ENCODE measurements at places on chromosomes 3 and 15.
A peak's percentile ranks its signal among the peaks of the same experiment; 100 is the strongest.

- peak; percentile 50 for DNase-seq
Observed at GRCh38 chr3:172709774-172710663, 848 bp downstream of the NCEH1 start.

DNA sequence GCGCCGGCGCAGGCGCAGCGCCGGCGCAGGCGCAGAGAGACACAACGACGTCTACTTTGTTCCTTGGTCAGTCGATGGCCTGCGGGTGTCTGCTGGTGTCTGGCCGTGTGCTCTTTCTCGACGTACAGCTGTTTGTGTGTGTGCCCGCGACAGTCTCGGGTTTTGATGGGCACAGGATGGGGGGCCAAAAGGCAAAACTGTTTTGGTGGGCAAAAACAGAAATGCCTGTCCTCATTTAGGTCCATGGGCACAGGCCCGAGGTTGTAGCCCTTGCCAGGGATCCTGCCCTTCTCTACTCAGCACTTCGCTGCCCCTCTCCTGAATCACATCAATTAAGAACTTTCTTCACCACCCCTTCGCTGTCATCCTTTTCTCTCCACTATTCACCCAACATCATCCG, 184.8 kb upstream of the CHL1 start:
- DNase-seq = peak; percentile 27

DNA sequence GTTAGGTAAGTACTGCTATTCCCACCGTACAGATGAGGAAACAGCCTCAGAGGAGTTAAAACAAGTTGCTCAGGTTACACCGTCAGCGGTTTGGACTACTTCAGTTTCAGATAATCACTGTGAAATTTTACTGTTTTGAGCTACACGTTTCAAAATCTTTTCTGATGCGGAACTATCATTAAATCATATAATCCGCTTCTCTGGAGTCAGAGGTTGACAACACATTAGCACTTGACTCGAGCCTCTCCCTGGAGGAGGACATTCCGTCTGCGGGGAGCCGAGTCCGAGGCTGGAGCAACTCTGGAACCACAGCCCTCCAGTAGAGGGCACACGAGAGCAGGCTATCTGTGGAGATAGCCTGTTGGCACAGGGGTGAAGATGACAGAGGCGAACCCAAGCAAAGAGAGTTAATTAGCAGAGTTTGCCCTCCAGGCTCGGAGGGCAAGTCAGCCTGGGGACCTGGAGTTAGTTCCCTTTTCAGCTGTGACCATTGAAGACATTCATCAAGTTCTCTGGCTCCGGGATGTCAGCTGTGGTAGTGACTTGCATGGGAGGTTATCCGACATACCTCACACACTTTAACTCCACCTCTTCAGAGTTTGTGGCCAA, 131.2 kb downstream of the IGF1R start:
- DNase-seq = peak; percentile 85

DNA sequence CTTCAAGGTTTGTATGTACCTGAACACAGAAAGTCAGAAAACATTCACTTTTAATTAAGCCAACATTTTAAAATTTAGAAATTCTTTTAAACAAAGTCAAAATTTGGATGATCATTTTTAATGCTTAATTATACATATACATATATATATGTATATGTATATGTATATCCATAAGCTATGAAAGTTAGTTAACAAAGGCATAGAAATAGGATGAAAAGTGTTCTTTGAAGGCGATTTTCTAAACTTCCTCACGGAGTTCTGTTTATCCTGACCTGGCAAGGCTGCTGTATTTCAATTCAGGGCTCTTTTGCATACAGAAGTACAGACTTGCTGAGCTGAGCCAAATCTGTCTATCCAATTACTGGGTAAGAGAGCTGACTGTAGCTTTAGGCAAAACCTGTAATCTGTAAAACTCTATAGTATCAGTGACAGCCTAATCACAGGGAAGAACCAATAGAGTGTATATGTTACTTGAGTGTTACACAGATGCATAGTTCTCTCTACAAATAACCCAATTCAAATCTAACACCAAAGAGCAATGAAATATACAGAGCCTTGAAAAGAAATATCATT, 32.1 kb upstream of the THRB start:
- DNase-seq = no peak

- DNase-seq = no peak
Observed at GRCh38 chr3:143337387-143337786, 217.8 kb downstream of the CHST2 start.

GRCh38 chr15:58369261-58369701, 62.5 kb upstream of the LIPC start:
- DNase-seq = peak; percentile 55

- DNase-seq = no peak
Observed at GRCh38 chr3:138408751-138409570, 25.5 kb upstream of the ESYT3 start.

- no peak for DNase-seq
Observed at GRCh38 chr15:101293122-101293521, 1.9 kb downstream of the SNRPA1 start.

DNA sequence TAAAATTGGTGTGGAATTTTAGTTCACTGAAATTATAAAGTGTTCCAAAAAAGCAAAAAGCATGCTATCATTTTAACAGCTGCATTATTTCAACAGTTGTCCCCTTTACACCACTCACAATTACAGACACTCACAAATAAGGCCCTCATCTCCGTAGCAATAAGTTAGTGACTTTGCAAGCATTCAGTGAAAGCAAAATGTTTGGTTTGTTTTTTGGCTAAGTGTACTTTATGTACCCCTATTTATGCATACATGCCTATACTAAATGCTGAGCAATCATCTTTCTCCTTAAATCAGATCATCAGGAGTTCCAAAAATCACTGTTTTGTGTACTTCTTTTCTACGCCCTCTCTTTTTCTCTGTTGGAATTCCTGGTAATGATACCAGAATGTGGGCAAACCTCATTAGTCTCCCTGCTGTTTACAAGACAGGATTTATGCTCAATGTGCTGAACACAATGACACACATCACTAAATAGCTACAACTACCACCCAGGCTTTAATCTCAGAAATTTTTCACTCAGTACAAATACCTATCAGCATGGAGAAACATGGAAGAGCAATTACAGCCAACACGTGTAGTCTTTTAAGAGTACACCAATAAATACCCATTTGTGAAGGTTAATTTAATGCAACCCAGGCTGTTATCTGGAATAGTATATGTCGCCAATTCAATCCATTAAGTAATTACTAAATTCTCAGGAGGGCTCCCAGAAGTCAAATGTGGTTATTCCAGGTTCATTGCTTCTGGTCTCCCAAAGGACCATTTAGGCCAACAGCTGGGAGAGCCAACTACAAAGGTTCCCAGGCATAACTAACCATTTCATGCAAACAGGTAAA, 12.0 kb downstream of the ALDH1A2 start:
- DNase-seq = no peak

DNA sequence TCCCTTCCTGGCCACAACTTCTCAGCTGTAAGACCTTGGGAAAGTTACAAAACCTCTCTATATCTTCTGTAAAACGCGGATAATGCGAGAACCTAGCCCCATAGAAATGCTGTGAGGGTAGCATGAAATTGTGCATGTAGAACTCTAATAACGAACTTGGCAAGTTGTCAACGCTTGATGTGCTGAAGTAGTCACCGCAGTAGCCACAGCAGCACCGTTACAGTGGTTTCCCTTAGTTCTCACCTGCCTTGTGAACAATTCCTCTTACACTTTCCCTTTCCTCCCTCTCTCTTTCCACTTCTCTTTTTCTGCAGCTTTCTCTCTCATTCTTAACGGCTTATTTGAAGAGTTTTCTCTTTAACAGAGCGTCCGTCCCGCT, 447 bp upstream of the SHQ1 start:
- DNase-seq = no peak

GRCh38 chr3:29751647-29752314, 470.9 kb downstream of the RBMS3 start:
- no peak for DNase-seq

DNA sequence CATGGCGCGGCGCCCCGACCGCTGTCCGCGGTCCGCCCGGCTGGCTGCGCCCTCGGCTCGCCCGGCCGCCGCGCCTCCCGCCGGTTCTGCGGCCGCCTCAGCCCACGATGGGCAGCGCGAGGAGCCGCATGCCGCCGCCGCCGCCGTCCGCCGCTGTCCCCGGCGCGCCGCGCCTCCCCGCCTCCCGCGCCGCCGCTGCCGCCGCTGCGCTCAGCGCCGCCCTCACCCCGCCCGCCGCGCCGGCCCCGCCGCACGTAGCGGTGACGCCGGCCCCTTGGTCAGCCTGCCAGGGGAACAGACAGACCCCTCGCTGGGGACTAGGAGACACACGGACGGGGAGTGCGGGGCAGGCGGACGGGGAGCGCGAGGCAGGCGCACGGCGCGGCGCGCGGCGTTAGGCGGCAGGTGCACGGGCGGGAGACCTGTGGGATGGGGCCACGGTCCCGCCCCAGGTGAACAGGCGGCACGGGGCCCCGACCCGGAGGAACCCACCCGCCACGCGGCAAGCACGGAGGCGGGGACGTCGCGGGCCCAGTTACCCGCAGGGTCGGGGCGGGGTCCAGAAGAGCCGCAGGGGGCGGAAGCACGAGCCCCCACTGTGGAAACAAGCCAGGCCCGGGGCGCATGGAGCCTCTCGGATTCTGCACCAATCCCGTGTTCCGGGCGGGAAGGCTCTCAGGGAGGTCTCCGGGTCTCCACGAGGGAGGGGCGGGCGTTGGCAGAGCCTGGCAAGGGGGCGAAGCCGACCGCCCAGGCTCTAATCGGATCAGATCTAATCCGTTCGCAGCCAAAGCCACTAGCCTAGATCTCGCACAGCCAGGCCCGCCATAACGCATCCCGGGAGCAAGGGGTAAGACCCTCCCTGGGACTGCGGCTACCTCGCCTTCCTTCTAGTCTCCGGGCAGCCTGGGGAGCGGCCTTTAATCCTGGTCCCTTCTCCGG, at the start of gene CSPG5:
CSPG5 (minus strand) TSS at position 175 of the 942 bp plus-strand sequence; CDS start at position 3, 172 bp downstream.
- peak; percentile 34 for DNase-seq

GRCh38 chr3:51274052-51274451, 111.0 kb upstream of the MANF start:
- DNase-seq = no peak

DNA sequence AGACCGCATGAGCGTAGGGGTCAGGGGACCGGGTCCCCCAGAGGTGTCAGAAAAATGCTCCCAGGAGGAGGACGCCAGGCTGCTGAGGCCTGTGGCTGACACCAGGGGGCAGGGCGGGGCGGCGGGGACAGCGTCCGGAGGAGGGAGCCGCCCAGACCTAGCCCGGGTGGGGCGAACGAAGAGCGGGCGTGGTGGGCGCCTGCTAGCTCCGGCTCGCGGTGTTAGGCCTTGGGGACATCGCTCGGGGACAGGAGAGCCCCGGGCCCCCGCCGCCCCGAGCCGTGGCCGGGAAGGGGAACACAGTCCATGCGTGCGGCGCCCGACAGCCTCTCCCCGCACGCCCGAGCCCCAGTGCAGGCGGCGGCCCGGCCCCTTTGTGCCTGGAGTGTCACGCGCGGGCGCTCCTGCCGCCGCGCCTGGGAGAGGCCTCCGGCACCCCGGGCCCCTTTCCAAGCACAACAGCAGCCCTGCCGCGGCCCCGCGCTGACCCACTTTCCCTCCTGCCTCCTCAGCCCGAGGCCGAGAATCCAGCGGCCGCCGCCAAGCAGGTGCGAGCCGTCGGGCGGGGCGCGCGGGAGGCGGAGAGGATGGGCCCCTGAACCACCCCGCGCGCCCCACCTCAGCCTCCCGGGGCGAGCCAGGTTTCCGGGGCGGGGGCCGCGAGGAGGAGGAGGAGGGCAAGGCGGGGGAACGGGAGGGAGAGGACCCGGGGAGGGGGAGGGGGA, 111.0 kb upstream of the KLF13 start:
- peak; percentile 84 for DNase-seq

DNA sequence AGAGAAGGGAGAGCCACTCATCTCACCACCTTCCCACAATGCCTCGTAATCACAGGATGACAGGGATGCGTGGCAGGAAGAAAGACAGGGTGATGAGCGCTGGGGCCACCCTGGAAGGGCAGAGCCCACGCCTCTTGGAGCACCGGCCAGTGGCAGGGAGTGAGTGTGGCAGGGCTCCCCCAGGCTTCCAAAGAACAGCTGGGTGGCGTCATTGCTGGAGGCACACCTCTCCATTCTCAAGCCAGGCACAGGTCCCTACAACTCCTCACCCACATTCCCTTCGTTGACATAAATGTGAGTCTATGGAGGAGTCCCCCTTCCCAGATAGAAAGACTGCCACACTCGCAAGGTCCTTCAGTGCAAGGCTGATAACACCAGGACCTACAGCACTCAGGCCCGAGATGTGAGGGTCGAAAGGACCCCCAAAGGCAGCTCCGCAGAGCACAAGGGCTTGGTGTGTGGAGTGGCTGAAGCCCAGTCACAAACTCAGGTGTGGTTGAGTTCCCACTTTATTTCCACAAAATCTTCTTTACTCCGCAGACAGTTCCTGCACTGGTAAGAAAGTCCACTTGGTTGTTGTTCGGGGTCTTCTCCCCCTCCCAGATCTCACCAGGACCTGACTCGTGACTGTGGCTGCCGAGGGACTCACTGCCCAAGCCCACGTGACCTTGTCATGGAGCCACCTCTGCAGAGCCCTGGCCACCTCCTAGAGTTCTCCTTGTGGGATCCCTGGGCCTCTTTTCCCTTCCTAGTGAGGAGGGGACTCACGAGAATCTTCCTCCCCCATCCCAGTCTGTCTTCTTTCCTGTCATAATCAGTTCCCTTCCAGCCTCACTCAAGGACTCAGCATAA, 22.4 kb upstream of the CORO2B start:
- no peak for DNase-seq

GRCh38 chr15:82951472-82952157, 905 bp downstream of the HOMER2 start:
- DNase-seq = no peak

GRCh38 chr3:176906046-176906905, 291.0 kb downstream of the TBL1XR1 start:
- DNase-seq = peak; percentile 60

- no peak for DNase-seq
Observed at GRCh38 chr3:116000311-116000710, 377.0 kb downstream of the GAP43 start.

DNA sequence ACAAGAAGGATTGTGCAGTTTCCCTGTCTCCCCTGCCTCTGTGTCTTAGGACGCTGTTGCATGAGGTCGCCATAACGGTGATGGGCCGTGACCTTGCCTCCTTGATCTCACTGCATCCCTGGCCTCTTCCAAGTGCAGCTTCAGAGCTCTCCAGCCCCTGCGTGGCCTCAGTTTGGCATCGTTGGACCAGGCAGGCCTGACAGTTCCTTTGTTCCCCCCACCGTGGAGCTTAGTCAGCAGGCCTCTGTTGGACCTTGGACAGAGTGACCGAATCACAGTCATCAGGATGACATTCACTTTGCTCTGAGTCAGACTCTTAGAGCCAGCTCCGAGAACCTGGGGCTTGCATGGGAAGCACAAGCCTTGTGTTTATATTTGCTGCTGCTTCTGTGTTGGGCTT, 139.4 kb downstream of the OPA1 start:
- no peak for DNase-seq

DNA sequence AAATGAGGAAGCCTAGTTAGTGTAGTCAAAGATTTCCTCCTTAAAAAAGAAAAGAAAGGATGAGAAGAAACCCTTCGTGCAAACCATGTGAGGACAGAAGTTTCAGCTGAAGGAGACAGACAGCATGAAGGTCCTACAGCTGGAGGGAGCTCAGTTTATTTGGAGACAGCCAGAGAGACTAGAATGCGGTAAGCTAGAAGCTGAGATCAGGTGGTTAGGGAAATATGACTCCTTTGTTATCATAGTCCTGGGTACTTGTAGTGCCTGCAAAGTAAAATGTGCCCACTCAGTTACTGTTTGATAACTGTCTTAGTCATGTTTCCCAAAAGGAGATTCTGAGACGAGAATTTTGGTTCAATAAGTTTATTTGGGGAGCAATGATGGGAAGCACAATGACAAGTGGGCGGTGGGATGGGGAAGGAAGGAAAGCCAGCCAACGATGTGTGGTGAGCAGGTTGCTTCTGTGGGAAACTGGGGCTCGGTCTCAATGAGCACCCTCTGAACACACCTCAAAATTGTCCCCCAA, 178.8 kb upstream of the SNTN start:
- no peak for DNase-seq

Data from femur (tissue), 1 donor.